ENCODE measurements at places on chromosomes 12 and 14. TPM values are rescaled to one million over a fixed set of nuclear protein-coding genes. Genes with fewer than 3 reads are reported as not detected.

DNA sequence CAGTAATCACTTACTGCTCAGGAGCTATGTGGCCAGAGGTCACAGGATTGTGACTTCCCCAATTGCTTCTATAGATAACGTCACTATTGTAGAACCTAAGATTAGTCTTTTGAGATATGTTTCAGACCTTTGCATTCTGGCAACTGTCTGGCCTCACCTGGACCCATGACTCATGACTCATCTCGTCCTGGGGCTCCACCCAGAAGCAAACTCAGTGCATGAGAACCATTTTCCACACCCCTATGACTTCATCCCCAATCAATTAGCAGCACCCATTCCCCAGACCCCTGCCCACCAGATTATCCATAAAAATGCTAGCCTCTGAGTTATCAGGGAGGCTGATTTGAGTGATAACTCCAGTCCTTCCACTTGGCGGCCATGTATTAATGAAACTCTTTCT is 186.9 kb downstream of the EMP1 start:
- no peak for DNase-seq

DNA sequence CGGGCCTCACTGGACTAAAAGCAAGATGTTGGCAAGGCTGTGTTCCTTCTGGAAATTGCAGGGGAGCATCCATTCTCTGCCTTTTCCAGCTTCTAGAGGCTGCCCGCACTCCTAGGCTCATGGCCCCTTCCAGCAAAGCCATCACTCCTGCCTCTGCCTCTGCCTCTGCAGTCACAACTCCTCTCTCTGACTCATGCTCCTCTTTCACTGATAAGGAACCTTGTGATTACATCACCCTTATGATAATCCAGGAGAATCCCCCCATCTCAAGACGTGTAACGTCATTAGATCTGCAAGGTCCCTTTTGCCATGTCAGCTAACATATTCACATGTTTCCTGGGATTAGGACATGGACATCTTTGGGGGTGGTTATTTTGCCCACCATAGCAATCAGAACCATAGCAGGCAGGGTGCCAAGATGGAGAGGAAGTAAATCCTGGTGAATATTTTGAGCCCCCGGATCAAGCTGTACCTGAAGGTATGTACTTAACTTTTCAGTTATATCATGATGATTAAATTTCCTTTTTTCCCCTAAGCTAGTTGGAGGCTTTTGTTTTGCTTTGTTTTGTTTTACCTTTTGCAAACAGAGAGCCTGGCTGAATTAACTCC is 123.6 kb downstream of the SCARB1 start:
- DNase-seq, result no peak

GRCh38 chr14:40697231-40697630 is 909.4 kb upstream of the LRFN5 start:
- DNase-seq, result peak; percentile 18

DNA sequence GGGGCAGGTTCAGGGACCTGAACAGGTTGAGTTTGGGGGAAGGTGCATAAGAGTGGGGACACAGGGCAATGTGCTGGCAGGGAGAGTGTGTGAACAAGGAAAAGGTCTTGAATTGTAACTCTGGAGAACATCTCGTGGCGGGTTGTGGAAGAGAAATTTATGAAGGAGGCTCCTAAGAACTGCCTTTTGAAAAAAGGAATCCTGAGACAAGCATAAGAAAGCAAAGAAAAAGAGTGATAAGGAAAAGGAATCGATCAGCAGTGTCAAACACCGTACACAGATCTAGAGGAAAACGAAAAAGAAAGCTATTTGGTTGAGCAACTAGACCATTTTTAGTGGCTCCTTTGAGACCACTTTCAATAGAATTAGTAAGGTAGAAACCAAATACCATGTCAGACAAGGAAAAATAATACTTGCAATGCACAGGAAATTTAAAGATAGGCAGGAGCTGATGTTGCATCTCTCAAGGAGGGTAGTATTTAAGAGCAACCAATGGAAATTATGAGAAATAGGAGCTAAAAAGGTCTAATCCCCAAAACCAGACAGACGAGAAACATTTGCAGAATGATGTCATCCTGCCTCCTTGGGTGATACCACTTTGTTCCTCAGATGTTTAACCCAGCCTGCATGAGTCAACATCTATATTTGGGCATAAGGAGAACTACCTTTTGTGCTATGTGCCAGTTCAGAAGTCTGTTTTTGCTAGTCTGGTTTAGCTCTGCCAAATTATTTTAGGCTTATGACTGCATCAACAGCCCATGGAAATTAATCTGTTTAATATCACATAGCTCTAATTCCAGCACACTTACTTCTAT is 64.5 kb upstream of the STK38L start:
- DNase-seq, result peak; percentile 96

OSGEP gene
- total RNA-seq, result 61.1 TPM

GLIPR1L1 gene
- not detected for total RNA-seq

HOXC12 gene
- total RNA-seq, result not detected
